ENCODE measurements at places on chromosomes 2 and 18.

GRCh38 chr18:58915006-58915799, 50.5 kb downstream of the ZNF532 start:
- no peak overlapping the region for H3K4me3 ChIP-seq
- no peak for DNase-seq
- no peaks in the 10 kb centered on the region for H3K36me3 ChIP-seq

GRCh38 chr2:29977284-29977683, 55.9 kb upstream of the ALK start:
- H3K27ac ChIP-seq, result no peak overlapping the region
- H3K4me1 ChIP-seq, result no peaks in the 10 kb centered on the region
- no peaks in the 10 kb centered on the region for H3K36me3 ChIP-seq
- DNase-seq, result no peak
- H3K4me3 ChIP-seq, result no peak overlapping the region

GRCh38 chr2:152005607-152006006, 93.2 kb downstream of the CACNB4 start:
- H3K27ac ChIP-seq, result no peak overlapping the region
- no peaks in the 10 kb centered on the region for H3K27me3 ChIP-seq
- H3K36me3 ChIP-seq, result no peaks in the 10 kb centered on the region

DNA sequence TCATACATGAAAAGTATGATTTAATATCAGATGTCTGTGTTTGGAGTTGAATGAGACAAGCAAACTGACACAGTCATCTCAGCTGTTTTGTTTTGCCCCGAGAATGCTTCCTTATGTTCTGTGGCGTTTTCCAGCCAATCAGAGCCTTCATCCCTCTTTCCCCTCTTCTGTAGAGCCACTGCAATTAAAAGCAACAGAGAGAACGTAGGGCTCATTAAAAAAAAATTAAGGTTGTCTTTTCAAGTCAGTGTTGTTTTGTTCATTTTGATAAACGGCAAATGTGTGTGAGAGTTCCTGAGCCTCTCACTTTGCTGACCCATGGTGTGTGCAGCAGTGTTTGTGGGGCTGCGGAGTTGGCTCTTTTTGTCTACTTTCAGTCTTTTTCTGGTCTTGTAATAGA, 216.0 kb downstream of the FHOD3 start:
- no peaks in the 10 kb centered on the region for H3K27me3 ChIP-seq
- no peak overlapping the region for H3K27ac ChIP-seq
- no peaks in the 10 kb centered on the region for H3K36me3 ChIP-seq
- no peaks in the 10 kb centered on the region for H3K4me1 ChIP-seq
- no peak for DNase-seq

All from T-cell (primary cell).